ENCODE measurements at places on chromosomes 11 and 22. TPM values are rescaled to one million over a fixed set of nuclear protein-coding genes. Genes with fewer than 3 reads are reported as not detected.

The SERHL2 gene
- 2.3 TPM for total RNA-seq

The TOMM22 gene
- total RNA-seq, result 193 TPM

The PLCB3 gene
- total RNA-seq, result 7.4 TPM

The CASP5 gene
- total RNA-seq, result not detected

The RFPL3 gene
- total RNA-seq, result not detected

The GP1BB gene
- total RNA-seq, result not detected

The C11orf21 gene
- total RNA-seq, result 2.6 TPM

The TSPAN4 gene
- total RNA-seq, result 12.8 TPM

The TREH gene
- not detected for total RNA-seq

The SCT gene
- not detected for total RNA-seq

The MRGPRX3 gene
- not detected for total RNA-seq

The TMPRSS6 gene
- total RNA-seq, result 1.8 TPM

The PLAAT2 gene
- 0.52 TPM for total RNA-seq

The ANO5 gene
- 0.28 TPM for total RNA-seq

The CD6 gene
- 167 TPM for total RNA-seq

The SPI1 gene
- total RNA-seq, result 0.36 TPM

The GPR83 gene
- total RNA-seq, result not detected

The SCGB2A2 gene
- total RNA-seq, result not detected

Measured in activated naive CD8-positive, alpha-beta T cell treated with anti-CD3 and anti-CD28 coated beads for 36 hours (primary cell).